Effector memory CD8-positive, alpha-beta T cell (primary cell): ENCODE measurements at places on chromosomes 7 and 10.

- no peak overlapping the region for H3K4me3 ChIP-seq
- H3K4me1 ChIP-seq: peaks cover 32% of the 10 kb centered on the region
- H3K27ac ChIP-seq: no peak overlapping the region
- no peak for DNase-seq
- H3K27me3 ChIP-seq: no peaks in the 10 kb centered on the region
- peaks cover 6% of the 10 kb centered on the region for H3K36me3 ChIP-seq
Measured at GRCh38 chr10:29642990-29643389, 8.2 kb upstream of the SVIL start.

GRCh38 chr10:58513188-58514110 lies 777 bp downstream of the BICC1 start:
- no peak overlapping the region for H3K27ac ChIP-seq
- peaks cover 29% of the 10 kb centered on the region for H3K27me3 ChIP-seq
- DNase-seq: no peak

DNA sequence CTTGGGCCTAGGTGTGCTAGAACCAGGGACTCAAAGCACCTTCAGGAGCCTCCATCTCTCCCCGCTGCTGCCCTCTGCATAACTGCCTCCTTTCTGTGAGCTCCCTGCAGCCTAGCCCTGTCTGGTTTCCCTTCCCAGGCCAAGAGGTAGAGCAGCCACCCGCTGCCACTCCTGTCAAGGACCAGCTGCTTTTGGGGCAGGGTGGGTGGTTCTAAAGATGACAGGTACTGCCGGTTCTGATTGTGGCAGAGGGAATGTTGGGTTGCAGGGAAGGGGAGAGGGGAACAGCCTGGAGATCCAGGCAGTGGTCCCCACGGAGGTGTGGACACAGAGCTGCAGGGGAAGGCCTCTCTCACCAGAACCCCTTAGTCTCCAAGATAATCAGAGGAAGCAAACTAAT lies 3.7 kb upstream of the FLNC start:
- peaks cover 77% of the 10 kb centered on the region for H3K27me3 ChIP-seq
- H3K27ac ChIP-seq: no peak overlapping the region
- no peak overlapping the region for H3K4me3 ChIP-seq
- DNase-seq: no peak
- H3K4me1 ChIP-seq: peaks cover 13% of the 10 kb centered on the region
- peaks cover 2% of the 10 kb centered on the region for H3K36me3 ChIP-seq

- H3K4me1 ChIP-seq: no peaks in the 10 kb centered on the region
- H3K36me3 ChIP-seq: no peaks in the 10 kb centered on the region
- no peaks in the 10 kb centered on the region for H3K27me3 ChIP-seq
- H3K27ac ChIP-seq: no peak overlapping the region
Measured at GRCh38 chr7:86295526-86295925, 348.2 kb upstream of the GRM3 start.

DNA sequence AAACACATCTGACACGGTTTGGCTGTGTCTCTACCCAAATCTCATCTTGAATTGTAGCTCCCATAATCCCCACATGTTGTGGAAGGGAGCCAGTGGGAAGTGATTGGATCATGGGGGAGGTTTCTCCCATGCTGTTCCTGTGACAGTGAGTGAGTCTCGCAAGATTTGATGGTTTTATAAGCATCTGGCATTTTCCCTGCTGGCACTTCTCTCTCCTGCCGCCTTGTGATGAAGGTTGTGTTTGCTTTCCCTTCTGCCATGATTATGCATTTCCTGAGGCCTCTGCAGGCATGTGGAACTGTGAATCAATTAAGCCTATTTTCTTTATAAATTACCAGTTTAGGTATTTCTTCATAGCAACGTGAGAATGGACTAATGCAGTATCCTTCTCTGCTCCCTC lies 5.9 kb upstream of the HTR5A start:
- H3K4me3 ChIP-seq: no peak overlapping the region
- no peak for DNase-seq
- H3K36me3 ChIP-seq: peaks cover 3% of the 10 kb centered on the region
- peaks cover 79% of the 10 kb centered on the region for H3K27me3 ChIP-seq
- H3K4me1 ChIP-seq: no peaks in the 10 kb centered on the region
